ENCODE measurements at places on chromosomes 16 and 17.

- no peak for DNase-seq
Observed at GRCh38 chr16:88653596-88654362, 2.9 kb upstream of the CYBA start.

- DNase-seq: no peak
Observed at GRCh38 chr17:1995907-1996799, 29.0 kb downstream of the RTN4RL1 start.

- no peak for DNase-seq
Observed at GRCh38 chr17:4795168-4795567, 796 bp upstream of the PSMB6 start.

DNA sequence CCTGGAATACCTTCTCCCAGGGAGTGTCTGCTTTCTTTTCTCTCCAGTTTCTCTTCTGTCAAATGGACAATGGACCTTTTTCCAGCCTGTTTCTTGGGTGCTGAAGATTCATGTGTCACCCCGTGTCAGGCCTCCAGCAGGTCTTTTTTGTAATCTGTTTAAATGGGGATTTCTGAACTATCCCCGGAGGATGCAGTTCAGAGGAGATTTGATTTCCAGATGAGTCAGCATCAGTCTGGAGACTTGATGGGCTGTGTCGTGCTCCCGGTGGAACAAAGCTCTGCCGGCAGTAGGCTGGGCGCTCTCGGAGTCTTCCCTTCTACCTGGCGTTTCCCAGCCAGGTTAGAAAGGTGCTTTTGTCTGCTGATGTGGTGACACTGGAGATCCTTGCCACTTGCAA is 440.6 kb downstream of the HS3ST3B1 start:
- DNase-seq: no peak

GRCh38 chr16:88956546-88957432 is 20.2 kb downstream of the CBFA2T3 start:
- no peak for DNase-seq

DNA sequence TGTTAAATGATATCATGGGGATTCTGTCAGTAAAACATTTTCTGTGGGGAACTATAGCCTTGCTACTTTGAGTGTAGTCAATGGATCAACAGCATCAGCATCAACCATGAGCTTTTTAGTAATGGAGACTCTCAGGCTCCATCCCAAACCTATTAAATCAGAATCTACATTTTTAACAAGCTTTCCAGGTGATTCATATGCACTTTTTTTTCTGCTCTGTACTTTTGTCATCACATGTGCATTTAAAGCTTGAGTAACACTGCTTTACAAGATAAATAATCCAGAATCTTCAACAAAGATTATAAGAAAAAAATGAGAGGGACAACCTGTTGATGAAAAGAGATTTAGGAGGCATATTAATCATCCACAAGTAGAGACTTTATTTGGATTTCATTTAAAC is 23.5 kb downstream of the NUP93 start:
- peak; percentile 25 for DNase-seq

- DNase-seq: no peak
Observed at GRCh38 chr16:6112700-6113099, 1015.1 kb upstream of the EEF2KMT start.

- DNase-seq: peak; percentile 53
Observed at GRCh38 chr17:57480438-57481196, 224.3 kb downstream of the MSI2 start.

DNA sequence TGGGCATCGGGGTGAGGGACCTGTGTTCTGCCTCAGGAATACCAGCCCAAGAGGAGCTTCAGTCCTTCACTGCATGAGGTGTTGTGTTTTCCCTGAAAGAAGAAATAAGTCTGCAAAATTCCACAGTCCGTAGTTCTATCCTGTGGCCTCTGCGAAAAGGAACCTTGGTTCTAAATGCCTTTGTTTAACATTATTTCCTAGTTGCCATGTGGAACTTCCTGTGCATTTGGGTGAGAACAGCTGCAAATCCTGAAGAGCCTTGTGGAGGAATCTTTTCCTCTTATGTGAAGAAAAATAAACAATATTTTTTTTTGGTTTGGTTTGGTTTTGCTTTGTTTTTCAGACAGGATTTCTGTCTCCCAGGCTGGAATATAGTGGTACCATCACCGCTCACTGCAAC is 9.8 kb downstream of the PSKH1 start:
- no peak for DNase-seq

GRCh38 chr16:82753821-82754220 is 127.1 kb downstream of the CDH13 start:
- peak; percentile 43 for DNase-seq

DNA sequence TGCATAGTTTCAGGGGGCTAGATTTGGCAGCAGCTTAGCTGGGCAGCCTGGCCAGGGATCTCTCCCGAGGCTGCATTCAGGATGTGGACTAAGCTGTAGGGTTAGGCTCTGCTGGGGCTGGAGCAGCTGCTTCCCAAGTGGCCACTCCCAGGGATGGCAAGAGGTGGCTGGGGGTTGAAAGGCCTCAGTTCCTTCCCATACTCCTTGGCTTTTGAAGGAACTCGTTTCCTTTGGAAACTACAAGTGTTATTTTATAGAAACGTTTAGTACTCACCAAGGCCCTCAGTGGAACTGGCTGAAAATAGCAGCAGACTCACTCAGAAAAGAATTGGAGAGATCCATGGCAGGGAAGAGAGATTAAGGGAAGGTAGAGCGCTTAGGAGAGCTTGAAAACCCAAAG is 76.4 kb downstream of the WWP2 start:
- no peak for DNase-seq

- DNase-seq: no peak
Observed at GRCh38 chr16:31875928-31876547, 2.4 kb downstream of the ZNF267 start.

GRCh38 chr16:28572696-28573510 is 19.2 kb downstream of the SGF29 start:
- DNase-seq: no peak

DNA sequence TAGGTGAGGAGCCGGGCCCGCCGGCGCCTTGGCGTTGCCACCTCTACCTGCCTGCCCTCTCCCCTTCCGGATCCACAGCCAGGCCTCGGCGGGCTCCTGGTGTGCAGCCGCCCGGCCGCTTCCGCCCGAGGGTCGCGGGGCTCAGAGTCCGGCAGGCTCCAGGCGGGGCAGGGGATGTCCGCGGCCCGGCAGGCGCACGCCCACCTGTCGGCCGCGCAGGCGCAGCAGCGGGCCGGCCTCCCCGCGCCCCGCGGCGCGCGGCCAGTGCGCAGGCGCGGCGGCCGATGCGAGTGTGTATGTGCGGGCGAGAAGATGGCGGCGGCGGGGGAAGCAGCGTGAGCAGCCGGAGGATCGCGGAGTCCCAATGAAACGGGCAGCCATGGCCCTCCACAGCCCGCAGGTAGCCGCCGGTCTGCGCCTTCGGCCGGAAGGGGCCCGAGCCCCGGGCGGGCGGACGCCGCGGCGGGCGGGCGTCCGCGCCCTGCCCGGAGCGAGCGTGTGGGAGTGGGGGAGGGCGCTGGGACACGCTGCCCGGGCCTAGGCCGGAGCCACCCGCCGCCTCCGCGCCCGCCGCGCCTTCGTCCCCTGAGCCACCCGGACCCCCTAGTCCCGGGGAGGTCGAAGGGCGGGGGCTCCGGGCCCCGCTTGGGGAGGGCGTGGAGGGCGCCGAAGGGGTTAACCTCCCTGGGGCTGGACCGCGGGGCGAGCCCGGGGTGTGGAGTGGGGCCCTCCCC is at the start of gene USP10:
Gene USP10 (plus strand): TSS at position 289 of the 734 bp plus-strand sequence. CDS start 91 bp downstream, at position 380.
- peak; percentile 99 for DNase-seq

DNA sequence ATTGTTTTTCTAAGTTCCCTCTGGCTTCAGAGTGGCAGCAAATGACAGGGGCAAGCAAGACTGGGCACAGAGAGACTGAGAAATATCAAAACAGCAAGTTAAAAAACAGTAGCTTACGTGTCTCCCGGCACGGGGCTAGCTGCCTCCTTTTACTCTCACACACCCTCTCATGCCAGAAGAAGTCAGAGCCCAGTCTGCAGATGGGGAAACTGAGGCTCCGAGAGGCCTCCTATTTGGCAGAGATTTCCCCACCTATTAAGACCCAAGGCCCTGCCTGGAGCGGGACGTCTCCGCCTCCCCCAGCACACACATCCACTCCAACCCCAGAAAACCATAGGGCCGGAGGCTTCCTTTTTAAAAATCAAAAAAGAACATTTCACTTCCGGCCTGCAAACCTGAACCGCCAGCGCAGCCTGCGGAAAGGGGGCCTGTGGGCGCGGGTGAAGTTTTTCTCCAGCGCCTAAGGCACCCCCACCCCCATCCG is 832 bp downstream of the CARHSP1 start:
- DNase-seq: no peak

DNA sequence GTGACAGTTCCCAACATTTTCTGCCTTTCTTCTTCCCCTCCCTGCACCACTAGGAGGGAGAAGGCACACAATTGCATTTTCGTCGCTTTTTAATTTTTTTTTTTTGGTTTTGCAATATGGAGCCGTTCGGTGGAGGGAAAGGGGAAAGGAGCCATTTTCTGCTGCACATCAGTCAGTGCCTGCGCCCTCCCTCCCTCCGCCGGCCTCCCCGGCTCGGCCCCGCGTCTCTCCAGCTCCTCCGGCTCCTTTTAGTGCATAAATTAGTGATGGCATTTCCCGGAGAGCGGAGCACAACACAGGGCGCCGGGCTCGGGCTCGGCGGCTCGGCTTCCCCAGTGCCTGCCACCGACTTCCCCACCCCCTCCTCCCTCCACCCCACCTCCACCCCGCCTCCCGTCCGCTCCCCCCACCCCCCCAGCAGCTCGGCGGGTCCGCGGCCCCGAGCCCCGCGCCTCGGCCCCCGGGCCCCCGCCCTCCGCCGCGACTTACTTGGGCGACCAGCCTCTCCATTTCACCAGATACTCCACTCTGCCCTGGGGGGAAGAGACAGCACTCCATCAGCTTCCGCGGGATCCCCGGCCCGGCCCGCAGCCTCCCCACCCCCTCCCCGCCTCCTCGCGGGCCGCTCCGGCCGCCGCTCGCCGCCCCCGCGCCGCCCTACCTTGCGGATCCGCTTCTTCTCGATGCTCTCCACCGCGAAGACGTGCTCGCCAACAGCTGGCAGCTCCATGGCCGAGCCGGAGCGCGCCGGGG is 542 bp downstream of the CBX4 start:
- DNase-seq: peak; percentile 39

DNA sequence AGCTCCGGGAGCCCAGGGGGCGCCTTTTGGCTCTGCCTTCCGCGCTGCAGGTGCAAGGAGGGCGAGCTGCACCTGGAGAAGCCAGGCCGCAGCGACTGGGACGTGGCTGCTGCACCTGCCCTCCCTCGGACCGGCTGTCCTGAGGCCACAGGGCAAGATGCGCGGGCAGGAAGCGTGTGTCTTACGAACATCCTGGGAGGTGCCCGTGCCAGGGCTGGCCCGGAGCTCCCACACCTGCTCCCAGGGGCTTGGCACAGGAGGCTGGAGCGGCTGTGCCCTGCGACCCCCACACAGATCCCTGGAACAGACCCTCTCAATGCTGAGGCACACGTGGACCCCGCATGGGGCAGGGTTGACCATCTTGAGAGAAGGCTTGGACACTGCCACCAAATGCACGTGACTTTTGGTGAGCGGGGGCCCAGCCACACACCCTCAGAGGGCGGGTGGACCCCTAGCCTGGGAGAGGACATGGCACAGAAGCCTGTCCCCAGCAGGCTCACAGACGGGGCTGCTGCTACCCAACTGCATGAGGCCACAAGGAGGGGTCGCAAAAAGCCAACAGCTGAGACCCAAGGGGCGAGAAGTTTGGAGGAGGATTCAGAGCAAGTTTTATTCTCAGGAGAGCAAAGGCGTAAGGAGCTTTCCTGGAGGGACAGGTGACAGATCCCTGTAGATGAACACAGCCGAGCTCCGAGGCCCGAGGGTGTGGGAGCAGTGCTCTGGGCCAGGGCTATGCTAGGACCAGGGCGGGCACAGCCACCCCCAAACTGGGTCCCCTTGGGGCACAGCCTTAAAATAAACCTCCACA is 11.4 kb downstream of the NDUFAF8 start:
- DNase-seq: no peak

DNA sequence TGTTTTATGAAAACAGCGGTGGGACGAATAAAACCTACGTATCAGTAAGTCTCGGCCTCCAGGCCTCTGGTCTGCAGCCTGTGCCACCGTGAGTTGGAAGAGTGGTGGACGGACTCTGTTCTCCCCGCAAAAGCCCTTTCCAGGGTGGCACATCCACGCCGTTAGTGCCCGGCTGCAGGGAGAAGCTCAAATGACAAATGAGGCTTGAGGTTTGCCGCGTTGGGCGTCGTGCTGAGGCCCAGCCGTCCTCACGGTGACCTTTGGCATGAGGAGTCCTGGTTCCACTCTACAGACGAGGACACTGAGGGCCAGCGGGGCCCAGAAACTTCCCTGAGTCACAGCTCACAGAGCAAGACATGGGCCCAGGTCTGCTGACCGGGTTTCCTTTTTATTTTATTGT is 40.2 kb downstream of the JPH3 start:
- DNase-seq: no peak

DNA sequence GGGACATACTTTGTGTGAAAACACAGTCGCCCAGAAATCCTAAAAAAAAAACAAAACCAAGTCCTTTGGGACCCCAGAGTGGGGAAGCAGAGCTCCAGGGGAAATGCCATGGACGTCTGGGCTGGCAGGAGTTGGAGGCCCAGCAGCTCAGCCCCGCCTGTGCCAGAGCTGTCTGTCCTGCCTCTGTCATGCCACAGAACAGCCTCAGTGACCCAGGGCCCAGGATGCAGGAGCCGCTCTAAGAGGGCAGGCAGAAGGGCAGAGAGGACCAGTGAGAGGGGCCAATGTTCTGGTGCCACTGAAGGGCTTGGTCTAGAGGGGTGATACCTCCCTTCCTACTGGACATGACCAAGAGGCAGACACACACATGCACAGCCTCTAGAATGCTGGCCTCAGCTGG is 166.2 kb downstream of the C16orf78 start:
- no peak for DNase-seq

GRCh38 chr16:25224731-25225319 is 8.1 kb downstream of the AQP8 start:
- DNase-seq: no peak

DNA sequence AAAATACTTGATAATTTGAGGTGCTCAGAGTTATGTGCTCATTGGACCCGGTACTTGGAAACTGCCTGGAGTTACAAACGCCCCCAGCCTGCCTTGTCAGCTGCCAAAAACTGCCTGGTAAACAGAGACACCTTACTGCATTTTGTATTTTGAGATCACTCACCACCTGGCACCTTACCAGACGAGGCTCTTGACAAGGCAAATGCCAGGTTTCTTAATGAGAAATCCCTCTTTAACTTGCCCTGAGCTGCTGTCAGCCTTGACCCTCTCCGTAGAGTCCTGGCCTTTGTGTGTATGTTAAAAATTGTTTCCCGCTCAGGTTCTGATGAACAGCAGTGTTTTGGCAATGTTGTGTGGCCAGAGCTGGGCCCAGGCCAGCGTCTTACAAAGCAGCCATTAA is 28.8 kb downstream of the SYT17 start:
- DNase-seq: no peak

GRCh38 chr16:30104492-30104891 is 8.5 kb upstream of the YPEL3 start:
- no peak for DNase-seq
